Stimulated activated CD8-positive, alpha-beta memory T cell treated with anti-CD3 and anti-CD28 coated beads, Interleukin-7, amount 100 ng/mL, for 1 hour (primary cell): ENCODE measurements at places on chromosomes 4 and X.

DNA sequence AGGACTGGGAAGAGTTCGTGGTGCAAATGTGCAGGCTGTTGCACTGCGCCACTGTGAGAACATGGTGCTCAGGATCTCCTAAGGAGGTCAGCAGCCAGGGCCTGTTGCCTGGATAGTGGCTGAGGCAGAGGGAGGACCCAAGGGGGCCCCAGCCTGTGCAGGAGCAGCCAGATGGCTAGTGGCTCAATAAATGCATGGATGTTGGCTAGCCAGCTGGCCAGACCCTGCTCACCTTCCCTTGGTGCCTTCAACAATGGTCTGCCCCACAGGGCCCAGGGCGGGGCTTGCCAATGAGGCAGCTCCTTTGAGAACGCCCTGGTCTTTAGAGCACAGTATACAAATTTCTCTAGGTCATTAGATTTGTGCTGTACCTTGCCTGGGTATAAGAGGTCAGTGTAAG is 67.4 kb downstream of the TNIP2 start:
- no peak for DNase-seq

DNA sequence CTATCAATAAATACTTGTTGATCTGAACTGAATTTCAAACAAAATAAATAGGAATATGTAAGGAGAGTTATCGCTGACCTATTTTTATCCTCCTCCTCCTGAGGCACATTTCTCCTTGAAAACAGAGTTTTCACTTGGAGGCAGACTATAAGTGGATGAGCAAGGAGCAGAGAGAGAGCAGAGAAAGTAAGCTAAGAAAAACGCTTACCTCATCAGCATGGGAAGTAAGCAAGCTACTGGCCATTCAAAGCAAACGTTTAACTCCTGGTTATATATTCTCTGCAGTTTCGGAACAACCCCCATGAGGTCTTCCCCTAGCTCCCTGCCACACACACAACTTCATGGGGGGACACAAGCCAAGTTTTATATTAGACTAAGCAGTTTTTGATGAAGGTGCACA is 13.2 kb downstream of the ZDHHC9 start:
- DNase-seq: no peak

DNA sequence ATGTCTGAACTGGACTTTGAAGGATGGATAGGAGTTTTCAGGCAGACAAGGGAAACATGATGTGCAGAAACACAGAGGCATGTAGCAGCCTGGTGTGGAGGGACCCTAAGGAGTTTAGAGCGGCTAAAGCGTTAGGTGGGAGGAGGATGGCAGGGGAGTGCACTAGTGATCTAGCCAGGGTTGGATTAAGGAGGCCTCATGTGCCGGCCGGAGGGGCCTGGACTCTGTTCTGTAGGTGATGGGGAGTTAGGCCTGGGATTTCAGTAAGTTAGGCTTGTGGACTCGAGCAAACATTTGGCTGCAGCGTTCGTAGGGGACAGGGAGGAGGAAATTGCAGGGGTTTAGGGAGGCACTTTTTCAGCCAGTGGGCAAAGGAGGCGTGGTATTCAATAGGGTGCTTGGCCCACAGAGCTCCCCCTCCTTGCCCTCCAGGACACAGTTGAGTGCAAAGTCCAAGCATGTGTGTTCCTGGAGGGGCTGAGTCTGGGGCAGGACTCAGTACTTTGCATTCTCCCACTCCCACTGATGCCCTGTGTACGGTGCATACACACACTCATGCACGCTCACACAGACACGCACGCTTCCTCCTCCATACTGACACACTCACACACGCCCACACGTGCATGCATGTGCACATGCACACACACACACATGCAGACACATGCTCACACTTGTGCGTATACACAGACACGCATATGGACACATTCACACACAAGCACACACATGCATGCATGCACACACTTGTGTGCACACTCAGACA is 18.6 kb downstream of the PSAPL1 start:
- DNase-seq: no peak

DNA sequence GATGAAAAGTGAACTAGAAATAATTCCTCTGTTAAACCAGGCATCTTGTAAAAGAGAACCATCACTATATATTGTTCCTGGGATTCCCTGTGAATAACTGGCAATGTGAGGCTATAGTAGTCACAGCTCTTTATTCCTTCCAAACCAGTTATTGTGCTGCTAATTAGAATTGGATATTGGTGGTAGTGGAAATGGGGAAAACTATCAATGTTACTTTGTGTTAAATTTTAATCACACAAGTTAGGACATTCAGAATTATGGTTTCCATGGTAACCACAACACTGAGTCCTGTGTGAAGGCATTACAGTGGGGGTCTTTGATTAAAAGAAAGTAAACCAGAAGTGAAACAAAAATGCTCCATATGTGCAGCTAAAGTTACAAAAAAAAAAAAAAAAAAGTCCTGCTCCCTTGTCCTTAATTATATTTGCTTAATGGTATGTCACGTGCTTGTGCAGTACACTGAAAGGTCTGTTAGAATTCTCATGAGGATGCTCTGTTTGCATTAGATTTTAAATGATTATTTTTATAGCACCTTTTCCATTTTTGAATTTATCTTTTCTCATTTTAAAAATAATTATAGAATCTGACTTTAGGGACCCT is 200.4 kb downstream of the ADGRL3 start:
- DNase-seq: no peak

GRCh38 chr4:72205831-72206230 is 174.0 kb downstream of the NPFFR2 start:
- no peak for DNase-seq

GRCh38 chrX:99798936-99799335 is 611.1 kb downstream of the PCDH19 start:
- DNase-seq: no peak

DNA sequence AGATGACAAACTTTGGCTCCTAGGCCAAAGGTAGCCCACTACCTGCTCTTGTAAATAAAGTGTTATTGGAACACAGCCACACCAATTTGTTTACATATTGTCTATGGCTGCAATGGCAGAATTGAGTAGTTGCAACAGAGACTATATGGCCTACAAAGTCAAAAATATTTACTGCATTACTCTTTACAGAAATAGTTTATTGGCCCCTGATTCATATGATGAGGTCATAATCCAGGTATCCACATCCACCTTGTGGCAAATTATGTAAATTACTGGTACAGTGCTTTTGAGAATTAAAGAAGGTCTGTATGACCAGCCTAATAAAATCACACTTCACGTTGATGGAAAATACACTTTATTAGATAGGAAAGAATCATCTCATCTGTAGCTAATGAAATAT is 337.0 kb upstream of the DDX53 start:
- no peak for DNase-seq

DNA sequence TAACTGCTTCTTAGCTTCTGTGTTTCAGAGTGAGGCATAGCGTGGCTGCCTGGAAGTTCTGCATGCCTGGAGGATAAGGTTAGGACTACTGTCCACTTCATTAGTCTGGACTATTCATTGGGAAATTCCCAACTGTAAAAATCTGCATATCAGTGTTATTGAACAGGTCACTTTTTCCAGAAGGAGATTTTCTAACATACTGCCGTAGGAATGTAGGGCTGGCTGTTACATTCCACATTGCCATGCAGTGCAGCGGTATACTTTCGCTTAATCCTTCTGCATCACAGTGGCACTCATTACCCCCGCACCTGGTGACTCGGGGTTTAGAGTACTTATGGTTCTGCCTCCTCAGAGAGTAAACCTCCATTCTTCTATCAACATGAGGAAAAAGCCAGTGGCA is 104.6 kb downstream of the NPFFR2 start:
- no peak for DNase-seq

GRCh38 chrX:132044953-132045352 is 21.9 kb downstream of the STK26 start:
- no peak for DNase-seq

- DNase-seq: no peak
Observed at GRCh38 chr4:187940299-187940698, 55.3 kb upstream of the ZFP42 start.

DNA sequence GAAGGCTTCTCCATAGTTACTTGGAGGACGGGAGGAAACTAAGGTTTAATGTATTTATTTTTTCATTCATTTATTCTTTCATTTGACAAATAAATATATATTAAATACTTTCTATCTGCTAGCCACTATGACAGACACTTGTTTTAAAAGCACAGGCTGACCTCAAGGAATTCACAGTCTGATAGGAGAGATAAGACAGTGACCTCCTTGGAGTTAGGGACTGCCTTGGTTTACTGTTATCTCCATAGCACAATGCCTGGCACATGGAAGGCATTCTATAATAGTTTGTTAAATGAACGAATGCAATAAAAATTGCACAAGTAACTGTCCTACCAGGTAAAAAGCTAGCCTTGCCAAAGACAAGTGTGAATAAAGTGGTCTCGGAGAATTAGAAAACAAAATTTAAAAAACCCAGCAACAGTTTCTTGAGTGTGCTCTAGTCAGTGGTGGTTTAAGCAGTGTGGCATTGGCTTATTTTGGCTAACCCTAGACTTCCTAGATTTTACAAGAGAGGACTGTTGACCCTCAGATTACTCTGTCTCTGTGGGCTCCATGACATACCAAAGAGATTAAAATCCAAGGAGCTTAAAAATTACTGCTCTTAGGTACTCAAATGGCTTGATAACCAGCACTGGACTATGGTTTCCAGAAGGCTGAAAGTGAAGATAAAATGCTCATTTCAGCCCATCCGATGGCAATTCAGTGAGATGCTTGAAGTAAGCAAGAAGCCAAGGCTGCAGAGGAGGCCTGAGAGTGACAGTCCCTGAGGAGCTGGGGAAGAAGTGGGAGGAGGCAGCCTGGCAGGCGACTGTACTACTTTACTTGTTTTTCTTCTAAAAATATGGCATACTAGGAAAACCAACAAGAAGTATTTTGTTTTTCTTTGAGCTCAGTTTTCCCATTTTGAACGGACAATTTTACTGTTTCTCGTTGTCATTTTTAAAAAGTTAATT is 9.6 kb downstream of the AFP start:
- no peak for DNase-seq

DNA sequence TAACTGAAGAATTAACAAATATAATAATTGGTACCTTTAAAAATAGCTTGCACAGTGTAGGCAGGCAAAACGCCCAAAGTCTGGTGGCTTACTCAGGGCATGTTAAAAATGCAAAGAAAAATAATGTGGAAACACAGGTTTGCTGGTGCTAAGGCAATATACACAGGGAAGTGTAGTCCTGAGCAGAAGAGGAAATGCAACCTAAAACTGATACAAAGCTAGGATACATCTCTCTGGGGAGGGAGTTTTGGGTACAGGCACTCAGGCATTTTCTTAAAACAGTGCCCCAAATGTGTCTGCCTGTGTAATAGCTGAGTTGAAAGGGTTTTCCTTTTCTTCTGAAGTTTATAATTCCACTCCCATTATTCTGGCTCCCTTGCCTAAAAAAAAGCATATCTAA is 47.4 kb downstream of the TMPRSS11E start:
- no peak for DNase-seq

GRCh38 chr4:145333786-145334185 is 147.9 kb upstream of the SMAD1 start:
- DNase-seq: no peak

- no peak for DNase-seq
Observed at GRCh38 chr4:67291644-67292043, 253.7 kb downstream of the CENPC start.
